ENCODE measurements at places on chromosomes 11 and 22. TPM values are rescaled to one million over a fixed set of nuclear protein-coding genes. Genes with fewer than 3 reads are reported as not detected.

DRICH1 gene
- 0.24 TPM for total RNA-seq

C11orf21 gene
- total RNA-seq: not detected

NLRP14 gene
- total RNA-seq: 0.08 TPM

JAM3 gene
- 40.7 TPM for total RNA-seq

MPZL2 gene
- total RNA-seq: 82.5 TPM

OR51E1 gene
- total RNA-seq: not detected

ARHGAP32 gene
- total RNA-seq: 29.5 TPM

KDM4F gene
- not detected for total RNA-seq

DDT gene
- 70.3 TPM for total RNA-seq

SMTNL1 gene
- not detected for total RNA-seq

KREMEN1 gene
- 11.7 TPM for total RNA-seq

TBX10 gene
- total RNA-seq: not detected

NECTIN1 gene
- 168 TPM for total RNA-seq

OR2AT4 gene
- total RNA-seq: not detected

SBF2 gene
- total RNA-seq: 32.0 TPM

RIC3 gene
- total RNA-seq: 3.6 TPM

NAALADL1 gene
- 15.5 TPM for total RNA-seq

SCGB1D1 gene
- total RNA-seq: not detected

CARNS1 gene
- total RNA-seq: 0.33 TPM

OVCH2 gene
- total RNA-seq: 12.9 TPM

CRYBB1 gene
- total RNA-seq: not detected

KLHL35 gene
- 3.7 TPM for total RNA-seq

POU2AF2 gene
- total RNA-seq: not detected

FAM180B gene
- total RNA-seq: not detected

CCDC73 gene
- not detected for total RNA-seq

PVALB gene
- total RNA-seq: not detected

C11orf42 gene
- not detected for total RNA-seq

CECR2 gene
- 0.50 TPM for total RNA-seq

C11orf86 gene
- not detected for total RNA-seq

RHOD gene
- total RNA-seq: 234 TPM

LTO1 gene
- 34.4 TPM for total RNA-seq

NRGN gene
- 3.8 TPM for total RNA-seq

STK33 gene
- total RNA-seq: 0.17 TPM

HBB gene
- not detected for total RNA-seq

OR8A1 gene
- total RNA-seq: not detected

CARD18 gene
- 3.5 TPM for total RNA-seq

OR51F1 gene
- not detected for total RNA-seq

SLC2A11 gene
- total RNA-seq: 26.3 TPM

UBQLN3 gene
- not detected for total RNA-seq

ABCG4 gene
- 1.4 TPM for total RNA-seq

CD248 gene
- total RNA-seq: 0.67 TPM

C22orf42 gene
- total RNA-seq: not detected

PUS3 gene
- 12.0 TPM for total RNA-seq

MGAT3 gene
- under 0.01 TPM for total RNA-seq

SLCO2B1 gene
- not detected for total RNA-seq

PTGDR2 gene
- not detected for total RNA-seq

DGCR6 gene
- 7.2 TPM for total RNA-seq

HBD gene
- not detected for total RNA-seq

OR51I1 gene
- total RNA-seq: not detected

IL17REL gene
- not detected for total RNA-seq

MS4A15 gene
- total RNA-seq: not detected

TTC9C gene
- total RNA-seq: 29.0 TPM

RGL4 gene
- not detected for total RNA-seq

TRIM49 gene
- not detected for total RNA-seq

SLC17A6 gene
- not detected for total RNA-seq

TRIM34 gene
- total RNA-seq: 1.5 TPM

OR5B12 gene
- not detected for total RNA-seq

Data from mammary epithelial cell (primary cell).